Regular cardiac myocyte (primary cell): ENCODE measurements at places on chromosomes 1 and 21. TPM values are rescaled to one million over a fixed set of nuclear protein-coding genes. Genes with fewer than 3 reads are reported as not detected.

Gene SMCP
- total RNA-seq, result not detected in 2 replicates

Gene C1orf94
- total RNA-seq, result not detected in 2 replicates

Gene TAF12
- total RNA-seq, result 43.7 and 56.9 TPM in 2 replicates

Gene TRIM17
- total RNA-seq, result under 0.01 TPM in 1 of 2 replicates, not detected in the other
